CD4-positive, alpha-beta T cell treated with Interleukin-1 beta for 1 hour (primary cell): ENCODE measurements at places on chromosomes 6 and 20.

- DNase-seq: peak; percentile 73
Measured at GRCh38 chr20:2872459-2873009, 747 bp upstream of the PTPRA start.

GRCh38 chr6:88870717-88871330 is 92.6 kb downstream of the RNGTT start:
- DNase-seq: peak; percentile 6

DNA sequence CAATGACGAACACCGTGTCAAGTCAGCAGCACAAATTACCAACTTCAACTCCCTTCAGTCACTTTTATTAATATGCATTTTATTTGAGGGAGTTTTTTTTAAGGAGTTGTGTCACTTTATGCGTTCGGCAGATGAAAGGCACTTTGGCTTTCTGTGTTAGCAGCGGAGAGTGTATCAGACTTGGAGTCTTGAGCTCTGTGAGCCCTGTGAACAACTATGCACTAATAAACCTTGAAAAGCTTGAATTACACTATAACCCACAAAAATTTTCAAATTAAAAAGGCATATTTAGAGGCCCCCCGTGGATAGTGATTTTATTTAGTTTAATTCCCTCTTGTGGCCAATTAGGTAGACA is 335.3 kb upstream of the NT5E start:
- DNase-seq: no peak

GRCh38 chr20:58447511-58448391 is 58.7 kb downstream of the VAPB start:
- DNase-seq: peak; percentile 45

- no peak for DNase-seq
Measured at GRCh38 chr6:70844301-70844700, 112.6 kb downstream of the B3GAT2 start.

DNA sequence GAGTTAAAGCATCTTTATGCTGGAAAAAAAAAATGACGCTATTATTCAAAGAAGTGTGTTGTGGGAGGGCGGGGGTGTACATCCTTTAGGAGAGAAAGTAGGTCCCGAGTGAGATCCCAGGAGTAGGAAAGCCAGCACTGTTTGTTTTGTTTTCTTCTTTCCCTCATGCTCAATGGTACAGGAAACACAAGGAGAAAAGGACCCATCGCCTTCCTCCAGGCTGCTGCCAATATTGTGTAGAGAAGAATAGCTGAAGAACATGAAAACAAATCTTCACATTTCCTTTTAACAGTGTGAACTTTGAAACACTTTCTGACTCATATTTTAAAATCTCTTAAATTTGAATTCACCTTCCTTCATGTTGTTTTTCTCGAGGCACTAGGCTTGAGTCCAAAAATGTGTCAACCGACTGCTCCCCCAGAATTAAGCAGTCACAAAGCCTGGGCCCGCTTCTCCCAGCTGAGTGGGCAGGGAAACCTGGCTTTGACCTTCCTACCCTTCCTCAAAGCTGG is 22.3 kb downstream of the PPP1R16B start:
- DNase-seq: no peak

GRCh38 chr20:34083137-34083536 is 28.9 kb downstream of the EIF2S2 start:
- DNase-seq: no peak
